RWPE2 (cell line): ENCODE measurements at places on chromosomes 5 and 9.

GRCh38 chr5:150347451-150347850 lies 10.0 kb upstream of the TCOF1 start:
- no peak for DNase-seq

- DNase-seq: no peak
These were observed 925.3 kb upstream of the CDH10 start for GRCh38 chr5:25570067-25570583.

- no peak for DNase-seq
These were observed 104.7 kb upstream of the ELL2 start for GRCh38 chr5:96066386-96066719.

GRCh38 chr5:15365070-15365469 lies 134.9 kb upstream of the FBXL7 start:
- DNase-seq: no peak

DNA sequence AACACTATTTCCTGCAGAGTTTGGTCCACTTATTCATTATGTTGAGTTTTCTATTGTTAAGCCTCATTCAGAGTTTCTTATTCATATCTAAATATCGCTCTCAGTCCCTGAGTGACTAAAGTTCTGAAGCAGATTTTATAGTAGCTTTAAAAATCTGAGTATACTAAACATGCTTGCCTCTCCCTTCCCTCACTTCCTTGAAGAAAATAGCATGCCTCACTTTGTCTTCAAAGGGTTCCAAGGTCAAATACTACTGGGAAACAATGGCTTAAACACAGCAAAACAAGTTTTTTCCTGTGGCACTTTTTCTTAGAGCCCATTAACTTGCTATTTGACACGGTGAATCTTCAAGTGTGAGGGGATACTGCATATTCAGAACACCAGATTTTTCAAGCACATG lies 41.1 kb upstream of the DAB2 start:
- DNase-seq: no peak

DNA sequence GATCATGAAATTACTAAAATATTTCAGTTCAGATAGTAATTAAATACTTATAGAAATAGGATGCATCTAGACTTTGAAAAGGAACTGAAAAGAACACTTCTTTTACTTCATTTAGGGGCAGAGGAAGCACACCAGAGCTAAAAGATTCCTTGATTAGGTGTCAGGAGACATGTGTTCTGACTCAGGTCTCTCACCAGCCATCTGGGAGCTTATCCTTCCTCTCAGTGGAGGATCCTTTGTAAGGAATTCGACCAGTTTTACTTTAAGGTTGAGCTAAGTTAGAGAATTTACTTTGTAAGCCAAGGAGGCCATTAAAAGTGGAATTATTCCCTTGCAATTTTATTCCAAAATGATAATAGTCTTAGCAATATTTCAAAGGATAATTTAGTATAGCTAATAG lies 16.7 kb downstream of the VCAN start:
- DNase-seq: no peak

GRCh38 chr9:134234687-134235359 lies 70.5 kb upstream of the RNU6ATAC start:
- no peak for DNase-seq

- DNase-seq: no peak
These were observed 144.0 kb downstream of the MYO10 start for GRCh38 chr5:16791904-16792597.

DNA sequence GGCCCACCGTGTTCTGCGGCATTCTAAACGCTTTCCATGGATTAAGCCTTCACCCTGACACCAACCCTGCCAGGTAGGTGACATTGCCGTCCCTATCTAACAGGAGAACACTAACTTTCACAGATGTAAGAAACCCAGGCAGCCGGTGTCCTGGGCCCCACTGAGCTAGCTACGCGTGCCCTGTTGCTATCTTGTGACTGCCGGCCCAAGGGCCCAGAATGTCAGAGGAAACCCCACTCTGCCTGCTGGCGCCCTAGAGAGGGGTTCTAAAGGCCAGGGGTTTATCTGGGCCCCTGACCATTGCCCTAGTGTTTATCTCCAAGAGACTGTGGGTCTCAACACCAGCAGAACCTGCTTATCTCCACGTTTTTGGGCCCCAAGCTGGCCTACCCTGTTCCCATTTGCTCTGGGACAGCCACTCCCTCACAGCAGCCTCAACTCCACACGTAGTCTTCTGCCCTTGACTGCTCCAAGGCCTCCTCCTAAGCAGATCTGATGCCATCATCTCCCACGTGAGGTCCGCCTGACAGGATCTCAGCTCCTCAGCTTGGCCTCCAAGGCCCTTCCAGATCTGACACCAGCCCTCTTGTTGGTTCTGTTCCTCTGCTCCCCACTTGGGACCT lies 18.1 kb upstream of the ZBTB34 start:
- no peak for DNase-seq

DNA sequence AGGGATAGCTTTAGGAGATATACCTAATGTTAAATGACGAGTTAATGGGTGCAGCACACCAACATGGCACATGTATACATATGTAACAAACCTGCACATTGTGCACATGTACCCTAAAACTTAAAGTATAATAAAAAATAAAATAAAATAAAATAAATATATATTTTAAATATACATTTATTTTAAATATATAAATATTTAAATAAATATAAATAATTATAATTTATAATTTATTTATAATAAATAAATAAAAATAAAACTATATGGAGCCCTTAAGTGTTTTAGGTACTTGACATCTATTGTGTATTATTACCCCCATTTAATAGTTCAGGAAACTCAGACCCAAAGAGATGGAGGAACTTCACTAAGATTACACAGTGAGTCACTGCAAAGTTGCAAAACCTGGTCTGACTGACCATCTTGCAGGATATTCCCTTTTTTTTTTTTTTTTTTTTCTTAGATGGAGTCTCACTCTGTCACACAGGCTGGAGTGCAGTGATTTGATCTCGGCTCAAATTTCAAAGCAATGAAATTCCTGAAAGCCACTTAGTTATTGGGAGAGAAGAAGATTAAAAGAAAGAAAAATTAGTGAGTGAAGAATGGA lies 5.8 kb upstream of the C5orf52 start:
- no peak for DNase-seq

- no peak for DNase-seq
These were observed 17.2 kb downstream of the KDM3B start for GRCh38 chr5:138369706-138370105.

- DNase-seq: no peak
These were observed 275.7 kb upstream of the KIF2A start for GRCh38 chr5:62030326-62030725.

DNA sequence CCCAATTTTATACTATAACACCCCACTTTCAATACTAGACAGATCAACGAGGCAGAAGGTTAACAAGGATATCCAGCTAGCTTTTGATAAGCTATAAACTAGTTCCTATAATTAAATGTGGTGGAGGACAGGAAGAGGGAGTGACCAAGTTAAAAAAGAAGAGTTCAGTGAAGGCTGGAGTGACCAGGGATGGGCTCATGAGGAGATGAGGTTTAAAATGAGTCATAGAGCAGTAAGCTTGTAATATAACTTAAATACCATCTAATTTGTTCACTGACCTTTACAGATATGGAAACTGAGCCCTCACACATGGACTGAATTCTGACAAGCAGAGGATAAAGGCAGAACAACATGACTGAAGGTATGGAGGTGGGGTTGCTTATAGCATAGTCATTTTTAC lies 284.5 kb downstream of the SPATA31D1 start:
- DNase-seq: no peak

- no peak for DNase-seq
These were observed 252.5 kb downstream of the FSTL4 start for GRCh38 chr5:133359861-133360260.

DNA sequence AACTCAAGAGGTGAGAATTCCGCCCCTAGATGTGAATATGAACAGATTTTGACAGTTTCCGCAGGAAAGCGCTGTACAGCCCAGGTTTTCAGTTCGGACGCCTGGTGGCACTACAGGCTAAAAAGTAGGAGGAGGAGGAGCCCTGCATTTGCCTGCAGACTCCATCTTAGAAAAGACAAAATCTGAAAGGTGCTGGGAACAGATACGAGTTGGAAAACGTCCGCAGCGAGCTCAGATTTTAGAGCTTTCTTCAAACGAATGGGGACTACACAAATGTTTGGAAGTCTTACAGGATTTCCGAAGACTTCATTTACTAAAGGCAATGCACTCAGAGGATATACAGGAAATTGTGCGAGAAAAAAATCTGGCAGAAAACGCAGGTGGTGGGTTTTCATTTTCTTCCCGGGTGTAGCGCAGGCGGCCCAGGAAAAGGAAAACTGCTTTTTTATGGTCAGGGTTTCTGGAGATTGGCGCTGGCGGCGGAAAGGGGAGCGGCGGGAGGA lies 9.9 kb upstream of the PCDHB2 start:
- no peak for DNase-seq

- DNase-seq: no peak
These were observed 459.3 kb upstream of the MEF2C start for GRCh38 chr5:89342106-89342876.

- DNase-seq: peak; percentile 79
These were observed 352.4 kb upstream of the ACTBL2 start for GRCh38 chr5:57834829-57835608.

GRCh38 chr5:177430972-177431316 lies 4.5 kb downstream of the GRK6 start:
- no peak for DNase-seq

DNA sequence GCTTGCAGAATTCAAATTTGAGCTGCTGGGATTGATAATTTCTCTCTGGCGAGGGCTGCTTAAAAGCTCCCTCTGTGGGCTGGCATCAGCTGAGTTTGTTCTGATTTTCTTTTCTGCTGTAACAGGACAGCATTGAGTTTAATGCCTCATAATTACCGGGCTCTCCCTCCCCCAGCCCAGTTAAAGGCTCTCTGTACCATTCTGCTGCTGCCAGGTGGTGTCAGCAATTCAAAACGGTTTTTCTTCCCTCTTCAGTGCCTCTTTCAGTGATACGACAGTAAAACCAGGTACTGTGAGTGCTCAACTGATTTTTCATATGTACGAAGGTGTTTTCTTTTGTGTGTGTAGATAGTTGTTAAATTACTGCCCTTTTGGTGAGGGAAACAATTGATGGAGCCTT lies 509.3 kb upstream of the CTNND2 start:
- DNase-seq: no peak

- no peak for DNase-seq
These were observed 404.6 kb upstream of the C9orf72 start for GRCh38 chr9:27977931-27978330.

DNA sequence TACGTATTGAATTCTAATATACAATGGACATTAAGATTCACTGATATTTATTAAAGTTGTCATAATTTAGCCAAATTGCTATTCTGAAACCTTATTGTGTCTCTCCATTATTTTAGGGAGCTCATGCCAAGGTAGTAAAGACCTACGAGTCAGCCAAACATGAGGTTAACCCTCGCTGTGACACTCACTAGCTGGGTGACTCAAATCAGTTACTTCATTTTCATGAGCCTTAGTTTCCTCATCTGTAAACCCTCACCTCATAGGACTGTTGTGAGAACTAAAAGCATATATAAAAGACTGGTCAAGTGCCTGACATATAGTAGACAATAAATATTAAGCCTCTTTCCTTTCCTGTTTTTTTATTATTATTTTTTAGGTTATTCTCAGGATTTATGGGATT lies 44.0 kb upstream of the PCA3 start:
- DNase-seq: no peak

DNA sequence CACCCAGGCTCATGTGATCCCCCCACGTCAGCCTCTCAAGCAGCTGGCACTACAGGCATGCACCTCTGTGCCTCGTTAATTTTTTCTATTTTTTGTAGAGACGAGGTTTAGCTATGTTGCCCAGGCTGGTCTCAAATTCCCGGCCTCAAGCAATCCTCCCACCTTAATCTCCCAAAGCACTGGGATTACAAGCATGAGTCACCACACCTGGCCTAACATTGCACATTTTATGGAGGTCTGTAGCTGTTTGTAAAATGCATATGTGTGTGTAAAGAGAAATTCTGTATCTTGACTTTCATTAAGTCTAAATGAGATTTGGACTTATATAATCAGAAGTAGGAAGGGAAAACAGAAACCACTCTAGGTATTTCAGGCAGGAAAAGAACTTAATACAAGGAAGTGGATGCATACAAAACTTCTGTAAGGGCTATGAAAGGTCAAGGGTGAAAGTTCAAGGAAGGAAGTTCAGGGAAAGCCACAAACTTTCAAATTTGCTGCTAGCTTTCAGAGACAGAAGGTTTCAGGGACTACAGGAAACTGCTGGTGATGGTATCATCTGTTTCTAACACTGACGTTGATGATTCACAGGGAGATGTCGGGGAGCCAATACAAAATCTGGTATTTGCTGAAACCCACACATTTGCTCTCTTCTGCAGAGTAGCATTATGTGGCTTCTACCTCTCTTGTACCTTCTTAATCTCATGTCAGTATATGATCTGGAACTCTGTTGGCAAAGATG lies 209.4 kb downstream of the PIK3R1 start:
- DNase-seq: no peak

DNA sequence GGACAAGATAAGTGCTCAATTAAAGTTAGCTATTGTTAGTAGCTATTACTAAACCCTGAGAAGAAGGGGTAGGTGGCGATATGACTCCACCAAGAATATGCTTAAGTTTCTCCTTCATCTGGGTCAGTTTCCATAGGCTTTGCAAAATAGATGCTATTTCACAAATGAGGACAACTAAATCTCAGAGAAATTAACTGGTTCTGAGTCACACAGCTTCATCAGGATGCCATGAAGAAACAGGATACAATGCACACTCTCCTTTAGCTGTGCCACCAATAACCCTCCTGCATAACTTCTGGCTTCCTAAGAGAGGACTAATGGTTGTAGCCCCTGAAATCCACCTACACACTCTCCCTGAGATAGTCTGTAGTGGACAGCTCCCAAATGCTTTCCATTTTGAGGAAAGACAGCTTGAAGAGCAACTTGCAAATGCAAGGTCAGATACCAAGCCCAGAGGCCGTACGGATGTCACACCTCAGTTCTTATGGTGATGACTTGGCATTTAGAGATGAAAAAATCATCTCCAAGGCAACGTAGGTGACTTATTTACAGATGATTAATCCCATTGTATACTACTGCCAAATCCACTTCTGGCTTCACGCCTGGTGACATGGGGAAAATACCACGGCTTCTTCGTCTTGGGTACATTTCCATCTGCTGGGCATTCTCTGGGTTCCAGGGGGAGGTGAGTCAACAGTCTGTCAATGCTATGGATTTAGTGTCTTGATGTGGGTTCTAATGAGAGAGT lies 251.4 kb upstream of the IL12B start:
- DNase-seq: peak; percentile 82

DNA sequence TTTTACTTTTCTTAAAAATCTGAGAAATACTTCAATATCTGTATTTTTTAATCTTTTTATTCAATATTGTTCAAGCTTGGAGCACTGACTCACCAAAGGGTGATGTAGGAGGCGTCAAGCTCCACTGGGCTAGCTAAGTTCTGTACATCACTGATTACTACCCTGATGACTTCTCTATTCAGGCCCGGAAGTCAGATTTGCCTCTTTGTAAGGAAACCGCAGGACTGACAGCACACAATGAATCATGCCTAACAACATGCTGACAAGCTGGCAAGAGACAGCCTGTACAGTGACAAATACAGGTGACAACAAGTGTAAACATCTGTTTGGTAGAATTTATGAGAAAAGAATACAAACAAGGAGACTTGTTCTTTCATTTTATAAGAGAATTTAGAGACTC lies 627.9 kb upstream of the RORB start:
- peak; percentile 68 for DNase-seq

- no peak for DNase-seq
These were observed 45.4 kb downstream of the ENTREP1 start for GRCh38 chr9:69370430-69370829.
